ENCODE measurements at places on chromosomes 2 and 18.

GRCh38 chr2:105804266-105804665, 59.6 kb downstream of the NCK2 start:
- no peak for DNase-seq
- peaks cover 20% of the 10 kb centered on the region for H3K36me3 ChIP-seq
- no peak overlapping the region for H3K4me3 ChIP-seq
- H3K27ac ChIP-seq = no peak overlapping the region
- no peaks in the 10 kb centered on the region for H3K27me3 ChIP-seq

DNA sequence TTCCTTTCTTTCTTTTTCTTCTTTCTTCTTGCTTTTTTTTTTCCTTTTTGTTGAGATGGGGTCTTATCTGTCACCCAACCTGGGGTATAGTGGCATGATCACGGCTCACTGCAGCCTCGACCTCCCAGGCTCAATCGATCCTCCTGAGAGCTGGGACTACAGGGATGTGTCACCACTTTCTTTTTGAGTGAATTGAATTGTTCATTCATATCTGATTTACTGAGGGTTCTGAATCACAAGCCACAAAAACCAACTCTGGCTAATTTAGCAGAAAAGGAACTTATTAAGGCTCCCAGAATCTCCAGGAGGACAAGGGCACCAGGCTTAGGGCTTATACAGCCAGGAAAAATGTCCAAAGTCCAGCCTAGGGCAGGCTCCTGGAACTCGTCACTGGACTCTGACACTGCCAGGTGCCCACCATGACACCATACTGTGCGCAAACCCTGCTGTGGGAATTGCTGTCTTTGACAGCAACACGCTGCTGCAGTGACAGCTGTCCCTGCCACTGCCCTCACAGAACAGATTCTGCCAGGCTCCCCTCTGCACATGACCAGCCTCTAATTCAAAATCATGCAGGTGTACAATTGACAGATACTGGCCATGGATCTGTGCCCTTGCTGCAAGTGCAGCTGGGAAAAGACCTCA, 42.9 kb upstream of the EML6 start:
- no peak overlapping the region for H3K4me3 ChIP-seq
- H3K36me3 ChIP-seq = no peaks in the 10 kb centered on the region
- no peaks in the 10 kb centered on the region for H3K4me1 ChIP-seq
- H3K27ac ChIP-seq = no peak overlapping the region

GRCh38 chr2:124704071-124704925, 679.2 kb downstream of the CNTNAP5 start:
- H3K4me3 ChIP-seq = no peak overlapping the region
- H3K4me1 ChIP-seq = no peaks in the 10 kb centered on the region
- no peak for DNase-seq
- no peaks in the 10 kb centered on the region for H3K36me3 ChIP-seq
- no peaks in the 10 kb centered on the region for H3K27me3 ChIP-seq
- H3K27ac ChIP-seq = no peak overlapping the region

DNA sequence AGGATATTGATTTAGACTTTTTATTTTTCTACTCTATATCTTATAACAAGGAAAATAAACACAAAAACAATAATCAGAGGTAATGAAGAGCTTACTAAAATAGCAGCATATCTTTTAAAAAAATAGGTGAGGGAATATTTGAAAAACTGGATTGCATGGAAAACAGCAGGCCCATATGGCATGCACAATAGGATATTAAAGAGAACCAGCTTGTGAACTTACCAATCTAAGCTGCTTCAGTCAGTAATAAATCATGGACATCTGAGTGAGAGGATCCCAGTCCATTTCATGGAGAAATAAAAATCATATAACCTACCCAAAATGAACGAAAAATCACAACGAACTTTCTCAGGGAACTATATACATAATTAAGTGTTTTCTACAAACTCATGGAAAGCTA, 634.6 kb downstream of the ADCYAP1 start:
- no peak for DNase-seq
- no peaks in the 10 kb centered on the region for H3K4me1 ChIP-seq
- H3K36me3 ChIP-seq = no peaks in the 10 kb centered on the region
- no peaks in the 10 kb centered on the region for H3K27me3 ChIP-seq
- no peak overlapping the region for H3K27ac ChIP-seq
- H3K4me3 ChIP-seq = no peak overlapping the region

GRCh38 chr2:119879502-119879901, 119.8 kb downstream of the PTPN4 start:
- H3K27ac ChIP-seq = no peak overlapping the region
- H3K4me3 ChIP-seq = no peak overlapping the region
- no peaks in the 10 kb centered on the region for H3K4me1 ChIP-seq
- no peaks in the 10 kb centered on the region for H3K36me3 ChIP-seq
- H3K27me3 ChIP-seq = no peaks in the 10 kb centered on the region
- no peak for DNase-seq

DNA sequence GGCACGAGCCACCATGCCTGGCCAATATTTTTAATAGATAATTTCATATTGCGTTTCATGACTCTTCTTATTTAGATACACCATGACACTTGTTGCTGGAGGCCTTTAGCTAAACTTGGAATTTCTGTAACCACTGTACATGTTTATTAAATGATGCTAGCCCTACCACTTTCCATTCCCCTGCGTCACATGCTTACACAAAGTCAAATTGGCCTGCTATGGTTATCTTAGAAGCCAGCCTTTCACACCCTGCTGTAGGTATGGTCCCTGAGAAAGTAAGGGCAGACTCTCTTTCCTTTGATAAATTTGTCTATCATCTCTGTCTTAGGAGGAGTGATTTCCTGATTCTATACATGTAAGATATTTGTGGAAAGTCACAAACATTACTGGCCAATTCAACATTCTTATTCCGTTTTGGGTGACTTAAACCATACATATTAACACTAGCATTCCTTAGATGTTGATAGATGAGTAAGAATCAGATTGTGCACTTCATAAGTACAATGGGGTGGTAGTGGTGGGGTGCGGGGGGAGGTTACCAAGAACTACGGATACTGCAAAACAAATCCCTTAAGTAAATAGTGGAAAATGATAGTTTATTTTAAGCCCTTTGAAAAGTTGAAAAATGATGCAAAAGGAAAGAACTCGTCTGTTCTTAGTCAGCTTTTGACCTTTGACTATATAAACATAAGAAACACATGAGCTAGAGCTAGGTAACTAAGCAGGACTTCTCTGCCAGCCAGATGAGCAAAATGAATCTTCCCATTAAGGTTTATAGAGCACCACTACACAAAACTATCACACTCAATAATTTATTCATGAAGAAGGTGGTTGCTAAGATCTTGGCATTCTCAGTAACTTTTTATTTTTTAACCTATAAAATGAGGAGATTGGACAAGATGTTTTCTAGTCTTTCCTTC, 7.9 kb upstream of the NDUFV2 start:
- H3K4me1 ChIP-seq = no peaks in the 10 kb centered on the region
- no peak overlapping the region for H3K4me3 ChIP-seq
- DNase-seq = no peak

DNA sequence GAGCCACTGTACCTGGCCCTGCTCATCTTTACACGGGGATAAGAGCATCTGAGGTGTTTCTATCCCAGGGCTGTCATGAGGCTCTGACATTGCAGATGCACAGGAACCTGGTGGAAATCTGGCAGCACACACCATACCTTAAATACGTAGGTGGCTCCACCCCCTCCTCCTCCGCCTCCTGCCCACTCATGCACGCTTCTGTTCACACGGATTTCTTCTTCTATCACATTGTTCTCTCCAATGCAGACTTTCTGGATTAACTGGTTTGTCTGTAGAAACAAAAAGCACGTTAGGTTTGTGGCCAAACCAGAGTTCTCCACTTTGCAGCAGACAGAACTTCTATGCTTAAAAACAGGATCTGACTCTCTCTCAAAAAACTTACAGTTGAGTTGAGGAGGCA, 118.2 kb downstream of the CLIP4 start:
- DNase-seq = no peak
- no peaks in the 10 kb centered on the region for H3K36me3 ChIP-seq
- no peaks in the 10 kb centered on the region for H3K4me1 ChIP-seq
- no peaks in the 10 kb centered on the region for H3K27me3 ChIP-seq

GRCh38 chr2:1047485-1047884, 96.8 kb downstream of the SNTG2 start:
- no peak for DNase-seq
- H3K4me3 ChIP-seq = no peak overlapping the region
- no peaks in the 10 kb centered on the region for H3K4me1 ChIP-seq
- no peaks in the 10 kb centered on the region for H3K27me3 ChIP-seq
- H3K36me3 ChIP-seq = no peaks in the 10 kb centered on the region
- no peak overlapping the region for H3K27ac ChIP-seq

GRCh38 chr2:30074023-30074422, 72.8 kb upstream of the YPEL5 start:
- H3K27me3 ChIP-seq = no peaks in the 10 kb centered on the region
- no peak for DNase-seq
- no peaks in the 10 kb centered on the region for H3K36me3 ChIP-seq
- H3K27ac ChIP-seq = no peak overlapping the region
- no peak overlapping the region for H3K4me3 ChIP-seq

DNA sequence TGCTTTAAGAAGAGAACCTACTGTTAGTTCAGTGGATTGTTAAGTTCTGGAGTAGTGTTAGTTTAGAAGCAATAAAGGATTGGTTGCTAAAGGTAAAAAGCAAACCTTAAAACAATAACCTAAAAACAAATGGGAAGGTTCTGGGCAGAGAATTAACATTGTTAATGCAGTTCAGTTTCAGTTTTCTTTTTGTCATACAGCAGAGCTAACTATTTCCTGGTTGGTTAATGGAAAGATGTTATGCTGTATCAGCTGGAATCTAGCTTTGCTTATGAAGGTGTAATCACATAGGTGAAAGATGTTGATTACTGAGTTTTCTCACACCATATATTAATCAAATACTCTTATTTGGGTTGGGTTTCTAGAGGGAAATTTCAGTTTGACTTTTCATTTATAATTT, 23.8 kb downstream of the SMAD4 start:
- DNase-seq = peak; percentile 46
- H3K4me3 ChIP-seq = no peak overlapping the region
- H3K27me3 ChIP-seq = no peaks in the 10 kb centered on the region
- peaks cover 2% of the 10 kb centered on the region for H3K36me3 ChIP-seq
- no peak overlapping the region for H3K27ac ChIP-seq
- H3K4me1 ChIP-seq = no peaks in the 10 kb centered on the region

- H3K4me3 ChIP-seq = no peak overlapping the region
- H3K36me3 ChIP-seq = peaks cover 14% of the 10 kb centered on the region
- DNase-seq = no peak
- no peaks in the 10 kb centered on the region for H3K4me1 ChIP-seq
- no peak overlapping the region for H3K27ac ChIP-seq
- no peaks in the 10 kb centered on the region for H3K27me3 ChIP-seq
Measured at GRCh38 chr2:121382744-121383143, 97.7 kb upstream of the TFCP2L1 start.

- H3K4me3 ChIP-seq = no peak overlapping the region
- H3K4me1 ChIP-seq = no peaks in the 10 kb centered on the region
- H3K36me3 ChIP-seq = peaks cover 9% of the 10 kb centered on the region
- no peak for DNase-seq
- no peaks in the 10 kb centered on the region for H3K27me3 ChIP-seq
Measured at GRCh38 chr2:135662088-135662487, 79.6 kb upstream of the UBXN4 start.

GRCh38 chr2:159003555-159003954, 35.1 kb downstream of the TANC1 start:
- H3K4me3 ChIP-seq = no peak overlapping the region
- no peaks in the 10 kb centered on the region for H3K27me3 ChIP-seq

GRCh38 chr2:196555726-196556125, 83.8 kb upstream of the CCDC150 start:
- no peaks in the 10 kb centered on the region for H3K27me3 ChIP-seq
- DNase-seq = no peak
- H3K4me1 ChIP-seq = no peaks in the 10 kb centered on the region

- H3K4me3 ChIP-seq = no peak overlapping the region
- H3K27me3 ChIP-seq = no peaks in the 10 kb centered on the region
- peak; percentile 3 for DNase-seq
- no peaks in the 10 kb centered on the region for H3K36me3 ChIP-seq
- H3K27ac ChIP-seq = no peak overlapping the region
Measured at GRCh38 chr2:50556934-50557575, 474.9 kb downstream of the NRXN1 start.

DNA sequence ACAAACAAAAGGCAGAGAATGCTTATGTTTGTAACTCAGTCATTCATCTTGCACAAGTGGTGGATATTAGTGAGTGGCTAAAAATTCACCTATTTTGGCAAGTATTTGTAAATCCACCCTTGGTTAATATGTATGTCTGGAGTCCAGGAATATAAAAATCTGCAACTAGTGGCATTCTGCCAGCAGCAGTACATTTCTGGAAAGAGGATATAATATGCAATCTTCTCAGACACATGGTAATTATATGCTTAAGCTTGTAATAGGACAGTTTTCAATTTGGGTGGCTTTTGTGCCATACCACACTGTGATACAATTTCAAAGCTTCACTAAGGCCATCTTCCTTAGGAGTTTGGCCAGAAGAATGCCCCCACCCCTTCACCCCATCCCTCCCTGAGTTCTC, 693.3 kb downstream of the MBD2 start:
- no peak overlapping the region for H3K4me3 ChIP-seq
- no peaks in the 10 kb centered on the region for H3K4me1 ChIP-seq
- no peak for DNase-seq
- H3K27me3 ChIP-seq = no peaks in the 10 kb centered on the region
- H3K36me3 ChIP-seq = no peaks in the 10 kb centered on the region
- H3K27ac ChIP-seq = no peak overlapping the region

DNA sequence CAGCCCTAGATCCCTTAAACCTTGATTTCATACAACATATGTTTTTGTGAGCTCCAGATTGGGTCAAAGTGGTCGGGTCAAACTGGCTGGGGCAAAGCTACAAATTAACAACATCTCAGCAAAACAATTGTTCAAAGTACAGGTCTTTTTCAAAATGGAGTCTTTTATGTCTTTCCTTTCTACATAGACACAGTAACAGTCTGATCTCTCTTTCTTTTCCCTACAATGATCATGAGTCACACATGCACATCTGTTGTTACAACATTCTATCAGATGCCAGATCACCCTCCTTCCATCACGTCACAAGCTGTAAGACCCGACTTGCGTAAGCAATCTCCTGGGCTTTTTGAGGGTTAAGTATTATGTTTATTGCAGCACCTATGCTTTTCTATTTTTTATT, 55.1 kb downstream of the RHOB start:
- no peak overlapping the region for H3K4me3 ChIP-seq
- H3K27me3 ChIP-seq = no peaks in the 10 kb centered on the region

DNA sequence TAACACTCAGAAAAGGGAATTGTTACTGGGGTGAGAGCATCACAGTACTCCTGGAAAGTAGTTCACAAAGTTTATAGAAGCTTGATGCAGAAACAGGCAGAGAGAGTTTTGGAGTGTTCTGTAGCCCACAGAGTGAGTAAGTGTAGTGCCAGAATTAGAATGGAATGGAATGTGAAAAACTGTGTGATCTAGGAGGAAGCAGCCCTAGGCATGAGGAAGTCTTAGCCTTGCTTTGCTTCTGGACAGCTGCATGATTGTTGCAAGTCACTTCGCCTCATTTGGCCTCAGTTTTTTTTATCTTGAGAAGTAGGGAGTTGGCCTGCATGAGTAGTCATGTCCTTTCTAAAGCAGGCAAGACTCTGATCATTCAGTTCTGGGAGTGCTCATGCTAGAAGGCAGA, 10.9 kb downstream of the SERPINB12 start:
- no peak overlapping the region for H3K27ac ChIP-seq
- DNase-seq = no peak
- H3K4me3 ChIP-seq = no peak overlapping the region
- H3K36me3 ChIP-seq = no peaks in the 10 kb centered on the region
- no peaks in the 10 kb centered on the region for H3K4me1 ChIP-seq
- H3K27me3 ChIP-seq = no peaks in the 10 kb centered on the region

GRCh38 chr2:11102466-11102865, 52.8 kb upstream of the SLC66A3 start:
- H3K27ac ChIP-seq = no peak overlapping the region
- H3K36me3 ChIP-seq = no peaks in the 10 kb centered on the region
- no peaks in the 10 kb centered on the region for H3K27me3 ChIP-seq
- no peak for DNase-seq
- no peak overlapping the region for H3K4me3 ChIP-seq

Measured in small intestine (tissue), 16 donors.